ENCODE measurements at places on chromosomes 11 and 22. TPM values are rescaled to one million over a fixed set of nuclear protein-coding genes. Genes with fewer than 3 reads are reported as not detected.

The GGT1 gene
- 147 TPM for polyA plus RNA-seq

The ARHGAP8 gene
- 0.58 TPM for polyA plus RNA-seq

The KCNK7 gene
- polyA plus RNA-seq, result 0.32 TPM

The SLC43A3 gene
- polyA plus RNA-seq, result 80.2 TPM

The USP2 gene
- polyA plus RNA-seq, result 2.2 TPM

The SEC14L6 gene
- 0.18 TPM for polyA plus RNA-seq

The AIP gene
- 28.2 TPM for polyA plus RNA-seq

The XKR3 gene
- not detected for polyA plus RNA-seq

The HDAC10 gene
- polyA plus RNA-seq, result 6.2 TPM

The GAL3ST1 gene
- polyA plus RNA-seq, result 1.4 TPM

- no peaks in the 10 kb centered on the region for H3K27me3 ChIP-seq
- H3K27ac ChIP-seq, result no peak overlapping the region
- no peaks in the 10 kb centered on the region for H3K36me3 ChIP-seq
- peaks cover 10% of the 10 kb centered on the region for H3K4me1 ChIP-seq
- no peak overlapping the region for H3K4me3 ChIP-seq
These were observed 86.3 kb downstream of the CCDC83 start for GRCh38 chr11:85941380-85941973.

DNA sequence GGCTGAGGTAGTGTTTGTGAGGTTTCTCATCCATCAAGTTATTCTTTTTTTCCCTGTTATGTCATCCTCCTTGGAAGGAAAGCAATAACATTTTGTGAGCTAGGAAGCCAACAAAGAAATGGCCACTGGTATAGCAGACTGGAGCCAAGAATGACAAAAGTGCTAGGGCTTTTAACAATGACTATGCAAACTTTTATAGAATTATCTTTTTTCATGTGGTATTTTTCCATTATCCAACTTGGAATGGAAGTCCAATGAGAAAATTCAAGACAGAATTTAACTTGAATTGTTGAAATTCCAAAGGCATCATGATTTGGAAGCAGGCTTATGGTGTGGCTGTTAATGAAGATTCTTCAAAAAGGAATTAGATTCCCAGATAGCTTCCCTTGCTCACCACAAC lies 216.4 kb upstream of the PDGFD start:
- H3K36me3 ChIP-seq, result no peaks in the 10 kb centered on the region
- no peaks in the 10 kb centered on the region for H3K4me1 ChIP-seq
- no peaks in the 10 kb centered on the region for H3K27me3 ChIP-seq
- H3K4me3 ChIP-seq, result no peak overlapping the region
- no peak overlapping the region for H3K27ac ChIP-seq
- no peak for DNase-seq

DNA sequence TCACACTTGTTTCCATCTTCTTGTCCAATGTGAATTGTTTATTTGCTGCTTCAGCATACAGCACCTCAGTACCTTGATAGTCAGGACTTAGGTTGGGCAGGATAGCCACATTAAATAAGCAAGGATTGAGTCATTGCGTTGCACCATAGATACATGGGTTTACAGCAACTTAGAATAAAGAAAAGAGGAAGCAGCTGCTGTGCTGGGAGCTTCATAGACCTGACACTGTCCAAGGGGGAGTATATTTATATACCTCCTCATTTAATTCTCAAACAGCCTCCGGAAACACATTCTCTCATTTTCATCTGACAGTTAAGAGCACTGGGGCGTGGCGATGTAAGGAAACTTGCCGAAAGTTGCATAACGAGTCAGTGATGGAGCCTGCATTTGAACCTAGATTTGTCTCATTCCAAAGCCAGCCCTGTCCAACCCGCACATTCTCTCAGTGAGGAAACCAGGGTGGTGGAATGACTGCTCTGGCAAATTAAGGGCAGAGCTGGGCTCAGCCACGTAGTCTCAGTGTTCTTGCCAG lies 42.2 kb downstream of the UBASH3B start:
- no peak overlapping the region for H3K4me3 ChIP-seq
- no peaks in the 10 kb centered on the region for H3K36me3 ChIP-seq
- H3K27me3 ChIP-seq, result no peaks in the 10 kb centered on the region
- H3K27ac ChIP-seq, result no peak overlapping the region
- DNase-seq, result no peak

GRCh38 chr11:95684701-95685100 lies 104.9 kb downstream of the FAM76B start:
- no peaks in the 10 kb centered on the region for H3K27me3 ChIP-seq
- DNase-seq, result no peak
- H3K27ac ChIP-seq, result no peak overlapping the region
- H3K4me1 ChIP-seq, result peaks cover 10% of the 10 kb centered on the region
- no peak overlapping the region for H3K4me3 ChIP-seq

DNA sequence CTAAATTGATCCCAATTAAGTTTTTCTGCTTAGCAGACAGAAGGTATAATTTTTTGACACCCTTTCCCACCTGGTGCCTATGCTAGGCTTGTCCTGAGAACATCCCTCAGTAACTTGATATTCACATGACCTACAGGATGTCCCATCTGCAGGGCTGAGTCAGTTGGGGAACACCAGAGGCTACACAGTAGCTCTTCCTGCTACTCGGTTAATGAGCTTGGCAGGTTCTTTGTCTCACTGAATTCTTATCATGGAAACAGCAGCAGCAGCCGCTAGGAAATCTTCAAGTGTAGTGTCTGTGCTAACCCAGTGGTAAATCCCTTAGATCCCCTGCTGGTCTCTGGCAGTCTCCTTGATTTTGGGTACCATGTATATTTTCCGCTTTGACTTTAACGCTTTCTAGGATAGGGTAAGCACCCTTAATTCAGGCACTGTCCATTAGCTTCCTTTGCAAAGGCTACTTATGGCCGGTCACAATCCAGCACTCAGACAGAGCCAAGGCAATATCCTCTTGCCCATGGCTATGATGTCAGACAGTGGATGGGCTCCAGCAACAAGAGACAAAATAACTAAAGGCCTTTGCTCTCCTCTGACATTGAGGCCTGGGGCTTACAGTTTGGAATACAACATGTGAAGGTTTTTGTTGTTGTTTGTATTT lies 8.5 kb downstream of the MRPL16 start:
- H3K4me1 ChIP-seq, result no peaks in the 10 kb centered on the region
- H3K27ac ChIP-seq, result peak overlapping the region; percentile 42
- H3K4me3 ChIP-seq, result no peak overlapping the region
- H3K36me3 ChIP-seq, result peaks cover 9% of the 10 kb centered on the region
- no peaks in the 10 kb centered on the region for H3K27me3 ChIP-seq

GRCh38 chr11:124050748-124051147 lies 9.6 kb upstream of the OR10G7 start:
- H3K4me1 ChIP-seq, result no peaks in the 10 kb centered on the region
- H3K36me3 ChIP-seq, result no peaks in the 10 kb centered on the region
- H3K4me3 ChIP-seq, result no peak overlapping the region

DNA sequence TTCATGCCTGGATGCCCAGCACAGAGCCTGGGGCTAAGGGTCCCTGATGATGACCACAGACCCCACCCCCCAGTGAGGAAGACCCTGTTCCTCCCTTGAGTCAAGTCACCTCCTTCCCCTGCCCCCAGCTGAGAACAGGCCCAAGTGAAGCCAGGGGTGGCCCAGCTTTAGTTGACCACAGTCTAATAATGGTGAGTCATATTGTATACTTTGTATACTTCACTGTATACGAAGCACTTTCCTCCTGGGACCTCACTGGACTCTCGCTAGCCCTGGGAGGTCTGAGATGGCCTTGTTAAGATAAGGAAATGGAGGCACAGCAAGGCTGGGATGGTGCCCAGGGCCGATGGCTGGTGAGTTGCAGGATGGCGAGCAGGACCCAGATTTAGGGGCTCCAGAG lies 3.7 kb upstream of the FLRT1 start:
- peaks cover 5% of the 10 kb centered on the region for H3K4me1 ChIP-seq
- H3K4me3 ChIP-seq, result no peak overlapping the region
- no peaks in the 10 kb centered on the region for H3K36me3 ChIP-seq
- H3K27me3 ChIP-seq, result no peaks in the 10 kb centered on the region
- DNase-seq, result no peak
- H3K27ac ChIP-seq, result no peak overlapping the region

DNA sequence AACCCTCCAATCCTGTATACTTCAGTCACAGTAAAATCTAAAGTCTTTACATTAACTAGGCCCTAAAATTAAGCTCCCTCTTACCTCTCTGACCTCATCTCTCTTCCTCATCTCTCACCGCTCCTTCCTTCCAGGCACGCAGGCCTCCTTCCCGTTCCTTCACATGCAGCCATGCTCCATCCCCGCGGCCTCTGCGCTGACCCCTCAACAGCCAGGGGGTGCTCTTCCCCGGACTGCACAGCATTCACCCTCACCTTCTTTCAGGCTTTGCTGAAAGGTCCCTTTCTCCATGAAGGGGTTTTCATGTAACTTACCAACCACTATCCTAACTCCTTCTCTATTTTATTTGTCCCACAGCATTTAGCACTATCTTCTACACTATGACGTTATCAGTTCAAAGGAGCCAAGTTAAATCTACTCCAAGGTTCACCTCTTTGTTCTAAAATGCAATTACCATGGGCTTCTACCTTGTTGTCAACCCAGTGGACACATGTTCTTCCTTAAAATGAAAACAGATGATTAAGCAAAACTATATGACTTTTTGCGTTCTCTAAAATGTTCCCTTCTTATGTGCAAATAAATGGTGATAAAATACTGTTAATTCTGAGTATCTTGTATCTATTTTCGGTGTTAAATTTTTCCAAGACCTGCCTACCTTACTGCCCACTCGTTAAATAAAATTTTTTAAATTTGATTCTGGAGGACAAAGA lies 57.8 kb upstream of the APOA1 start:
- no peaks in the 10 kb centered on the region for H3K27me3 ChIP-seq
- H3K4me3 ChIP-seq, result no peak overlapping the region
- no peak for DNase-seq
- no peak overlapping the region for H3K27ac ChIP-seq
- H3K4me1 ChIP-seq, result no peaks in the 10 kb centered on the region
- H3K36me3 ChIP-seq, result peaks cover 4% of the 10 kb centered on the region

- H3K4me3 ChIP-seq, result no peak overlapping the region
- H3K36me3 ChIP-seq, result no peaks in the 10 kb centered on the region
- no peak for DNase-seq
- no peaks in the 10 kb centered on the region for H3K4me1 ChIP-seq
- H3K27ac ChIP-seq, result no peak overlapping the region
These were observed 12.0 kb upstream of the GAB2 start for GRCh38 chr11:78429660-78430059.

- H3K27ac ChIP-seq, result no peak overlapping the region
- H3K4me1 ChIP-seq, result peaks cover 14% of the 10 kb centered on the region
- H3K4me3 ChIP-seq, result no peak overlapping the region
- no peaks in the 10 kb centered on the region for H3K36me3 ChIP-seq
These were observed 9.8 kb downstream of the PACSIN2 start for GRCh38 chr22:43005106-43005505.

GRCh38 chr11:119318240-119319135 lies 1.6 kb upstream of the MCAM start:
- peaks cover 6% of the 10 kb centered on the region for H3K27me3 ChIP-seq
- peak overlapping the region; percentile 60 for H3K27ac ChIP-seq
- H3K4me3 ChIP-seq, result no peak overlapping the region
- no peak for DNase-seq
- no peaks in the 10 kb centered on the region for H3K36me3 ChIP-seq

- H3K27ac ChIP-seq, result no peak overlapping the region
- DNase-seq, result no peak
These were observed 92.0 kb downstream of the ZC3H12C start for GRCh38 chr11:110185121-110185591.

DNA sequence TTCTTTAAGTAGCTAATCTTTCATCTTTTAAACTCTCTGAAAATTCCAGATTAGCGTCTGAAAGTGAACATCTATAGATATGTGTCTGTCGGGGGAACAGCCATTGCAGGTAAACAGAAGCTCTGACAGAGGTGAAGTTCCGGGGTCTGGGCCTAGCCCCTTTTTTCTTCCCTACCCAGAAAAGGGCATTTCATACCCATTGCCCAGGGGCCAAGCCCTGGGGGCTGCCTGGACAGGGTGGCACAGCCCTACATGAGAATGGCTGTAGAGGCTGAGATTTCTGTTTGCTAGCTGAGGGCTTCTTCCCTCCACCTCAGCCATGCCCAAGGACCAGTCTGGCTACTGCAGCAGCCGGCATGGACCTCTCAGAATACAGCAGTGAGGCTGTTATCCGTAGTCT lies 327.0 kb upstream of the PLET1 start:
- DNase-seq, result no peak
- no peaks in the 10 kb centered on the region for H3K4me1 ChIP-seq
- H3K27ac ChIP-seq, result no peak overlapping the region
- H3K36me3 ChIP-seq, result no peaks in the 10 kb centered on the region
- H3K4me3 ChIP-seq, result no peak overlapping the region

DNA sequence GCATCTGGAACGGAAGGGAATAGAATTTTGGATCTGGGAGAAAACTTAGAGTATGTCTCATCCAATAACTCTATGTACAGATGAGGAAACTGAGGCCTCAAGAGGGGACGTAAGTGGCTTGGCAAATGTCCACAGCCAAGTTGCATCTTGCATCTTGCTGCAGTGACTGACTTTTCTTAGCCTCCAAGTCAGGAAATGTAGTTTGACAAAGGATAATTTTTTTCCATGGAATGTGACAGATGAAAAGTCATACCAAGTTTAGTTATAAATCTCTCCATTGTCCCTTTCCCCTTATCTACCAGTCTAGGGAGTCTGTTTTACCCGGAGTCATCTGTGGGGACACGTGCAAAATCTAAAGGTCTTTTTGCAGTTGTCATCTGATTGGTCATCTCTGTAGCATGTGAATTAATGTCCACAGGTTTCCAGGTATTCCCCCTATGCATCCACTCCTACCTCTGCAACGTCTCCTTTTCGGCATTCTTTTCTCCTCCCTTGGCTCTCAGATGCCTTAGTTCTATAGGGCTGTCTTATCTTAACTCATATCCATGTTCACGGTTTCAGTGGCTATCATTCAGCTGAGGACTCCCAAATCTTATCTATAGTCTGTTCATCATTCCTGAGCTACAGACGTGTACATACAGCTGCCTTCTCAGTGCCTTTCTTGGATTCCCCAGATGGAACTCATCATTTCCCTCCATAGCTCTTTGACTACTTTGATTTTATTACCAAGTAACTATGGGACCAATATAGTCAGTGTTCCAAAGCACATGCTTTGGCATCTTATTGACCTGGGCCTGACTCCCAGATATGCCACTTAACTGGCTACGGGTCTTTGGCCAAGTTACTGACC lies 139.5 kb upstream of the TIMP3 start:
- no peak for DNase-seq
- no peaks in the 10 kb centered on the region for H3K36me3 ChIP-seq
- no peak overlapping the region for H3K4me3 ChIP-seq
- no peak overlapping the region for H3K27ac ChIP-seq
- H3K4me1 ChIP-seq, result no peaks in the 10 kb centered on the region

- no peaks in the 10 kb centered on the region for H3K27me3 ChIP-seq
- peaks cover 29% of the 10 kb centered on the region for H3K4me1 ChIP-seq
- no peak overlapping the region for H3K4me3 ChIP-seq
- H3K27ac ChIP-seq, result no peak overlapping the region
- H3K36me3 ChIP-seq, result no peaks in the 10 kb centered on the region
These were observed 33.8 kb upstream of the PPARA start for GRCh38 chr22:46116491-46116958.

DNA sequence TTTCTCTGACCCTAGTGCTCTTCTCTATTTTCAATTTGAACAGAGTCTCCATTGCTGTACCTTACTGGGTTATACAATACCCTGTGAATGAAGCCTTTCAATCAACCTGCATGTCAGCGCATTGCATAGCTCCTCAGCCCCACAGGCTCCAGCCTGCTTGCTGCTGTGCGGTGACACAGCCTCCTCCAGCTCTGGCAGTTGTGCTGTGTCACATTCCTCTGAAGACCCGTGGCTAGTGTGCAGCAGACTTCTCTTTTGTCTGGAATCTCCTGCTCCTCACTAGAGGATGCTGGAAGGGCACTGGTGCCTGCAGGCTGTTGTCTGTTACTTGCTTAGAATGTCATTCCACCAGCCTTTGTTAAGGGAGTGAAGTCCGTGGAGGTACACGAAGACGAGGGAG lies 390.1 kb upstream of the B3GAT1 start:
- no peaks in the 10 kb centered on the region for H3K36me3 ChIP-seq
- H3K4me3 ChIP-seq, result no peak overlapping the region
- no peak overlapping the region for H3K27ac ChIP-seq
- no peaks in the 10 kb centered on the region for H3K27me3 ChIP-seq
- H3K4me1 ChIP-seq, result peaks cover 3% of the 10 kb centered on the region
- DNase-seq, result no peak
